Stimulated activated CD4-positive, alpha-beta T cell treated with anti-CD3 and anti-CD28 coated beads, Interleukin-4, amount 100 ng/mL, for 48 hours (primary cell): ENCODE measurements at places on chromosomes 7 and 10.

GRCh38 chr10:70007116-70007820 is 45.4 kb upstream of the MACROH2A2 start:
- no peak for DNase-seq

- no peak for DNase-seq
Observed at GRCh38 chr7:35993676-35994606, 159.1 kb upstream of the EEPD1 start.

- DNase-seq: no peak
Observed at GRCh38 chr10:70536196-70536861, 57.8 kb downstream of the PALD1 start.

GRCh38 chr7:34991938-34992840 is 45.1 kb downstream of the DPY19L1 start:
- DNase-seq: peak; percentile 34

DNA sequence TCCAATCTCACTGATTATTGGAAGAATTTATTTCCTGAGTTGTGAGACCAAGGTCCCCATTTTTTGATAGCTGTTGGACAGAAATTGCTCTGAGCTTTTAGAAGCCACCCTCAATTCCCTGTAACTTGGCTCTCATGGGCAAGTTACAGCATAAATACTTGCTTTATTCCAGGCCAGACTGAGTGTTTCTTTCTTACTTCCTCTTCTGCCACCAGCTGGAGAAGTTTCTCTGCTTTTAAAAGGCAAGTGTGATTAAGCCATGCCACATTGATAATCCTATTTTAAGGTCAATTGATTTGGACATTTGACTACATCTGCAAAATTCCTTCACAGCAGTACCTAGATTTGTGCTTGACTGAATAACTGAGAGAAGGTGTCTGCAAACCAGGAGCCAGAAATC is 14.1 kb upstream of the TAS2R41 start:
- DNase-seq: no peak

- DNase-seq: no peak
Observed at GRCh38 chr7:98399890-98400541, 874 bp downstream of the BAIAP2L1 start.

DNA sequence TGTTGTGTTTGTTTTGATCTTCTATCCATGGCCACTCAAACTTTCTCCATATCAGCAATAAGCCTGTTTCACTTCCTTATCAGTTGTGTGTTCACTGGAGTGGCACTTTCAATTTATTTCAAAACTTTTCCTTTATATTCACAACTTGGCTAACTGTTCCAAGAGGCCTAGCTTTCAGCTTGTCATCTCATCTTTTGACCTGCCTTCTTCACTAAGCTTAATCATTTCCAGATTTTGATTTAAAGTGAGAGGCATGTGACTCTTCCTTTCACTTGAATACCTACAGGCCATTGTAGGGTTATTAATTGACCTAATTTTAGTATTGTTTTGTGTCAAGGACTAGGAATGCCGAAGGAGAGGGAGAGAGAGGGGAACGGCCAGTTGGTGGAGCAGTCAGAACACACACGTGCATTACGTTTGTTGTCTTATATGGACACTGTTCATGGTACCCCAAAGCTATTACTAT is 5.5 kb upstream of the GNAT3 start:
- no peak for DNase-seq

DNA sequence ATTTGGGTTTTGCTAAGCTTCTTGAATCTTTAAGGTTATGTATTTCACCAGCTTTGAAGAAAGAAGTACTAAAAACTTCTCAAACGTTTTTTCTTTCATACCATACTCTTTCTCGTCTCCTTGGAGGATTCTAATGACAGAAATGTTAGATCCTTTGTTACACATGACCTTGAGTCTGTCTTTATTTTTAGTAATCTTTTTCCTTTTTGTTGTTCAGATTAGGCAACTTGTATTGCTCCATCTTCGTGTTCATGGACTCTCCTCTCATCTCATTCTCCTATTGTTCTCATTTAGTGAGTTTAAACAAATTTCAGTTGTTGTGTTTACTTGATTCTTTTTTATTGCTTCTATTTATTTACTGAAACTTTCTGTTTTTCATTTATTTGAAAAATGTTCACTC is 73.7 kb downstream of the WDFY4 start:
- no peak for DNase-seq

GRCh38 chr7:94940241-94940640 is 32.8 kb downstream of the PPP1R9A start:
- DNase-seq: no peak

GRCh38 chr10:23158370-23158769 is 33.7 kb upstream of the PTF1A start:
- DNase-seq: no peak

- no peak for DNase-seq
Observed at GRCh38 chr7:2003931-2004812, 228.6 kb downstream of the MAD1L1 start.

DNA sequence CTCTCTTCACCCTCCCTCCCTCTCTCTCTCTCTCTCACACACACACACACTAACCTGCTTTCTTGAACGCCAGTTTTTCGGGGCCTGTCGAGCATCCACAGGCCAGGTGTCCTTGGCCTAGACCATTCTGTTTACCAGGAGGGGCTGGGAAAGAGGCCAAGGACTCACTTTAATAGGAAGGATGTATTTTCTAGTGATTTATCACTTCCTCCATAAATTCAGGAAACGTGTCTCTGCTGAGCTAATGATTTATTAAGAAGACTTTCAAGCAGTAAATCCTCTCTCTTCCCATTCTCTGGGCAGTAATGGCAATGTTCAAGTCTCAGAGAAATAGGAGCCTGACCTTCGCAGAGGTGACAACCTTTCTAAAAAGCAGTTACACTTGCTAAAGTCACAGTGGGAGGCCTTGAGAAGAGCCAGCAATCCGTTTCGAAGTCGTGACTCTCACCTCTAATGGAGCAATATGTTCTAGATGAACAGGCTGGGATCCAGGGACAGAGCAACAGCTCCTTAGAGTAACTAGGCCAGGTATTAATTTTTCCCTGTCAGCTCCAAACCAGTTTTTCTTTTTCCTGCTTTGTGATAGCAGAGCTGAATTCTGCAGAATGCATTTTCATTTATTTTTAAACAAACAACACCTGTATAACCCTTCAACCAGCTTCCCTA is 1357.5 kb upstream of the SORCS1 start:
- no peak for DNase-seq

DNA sequence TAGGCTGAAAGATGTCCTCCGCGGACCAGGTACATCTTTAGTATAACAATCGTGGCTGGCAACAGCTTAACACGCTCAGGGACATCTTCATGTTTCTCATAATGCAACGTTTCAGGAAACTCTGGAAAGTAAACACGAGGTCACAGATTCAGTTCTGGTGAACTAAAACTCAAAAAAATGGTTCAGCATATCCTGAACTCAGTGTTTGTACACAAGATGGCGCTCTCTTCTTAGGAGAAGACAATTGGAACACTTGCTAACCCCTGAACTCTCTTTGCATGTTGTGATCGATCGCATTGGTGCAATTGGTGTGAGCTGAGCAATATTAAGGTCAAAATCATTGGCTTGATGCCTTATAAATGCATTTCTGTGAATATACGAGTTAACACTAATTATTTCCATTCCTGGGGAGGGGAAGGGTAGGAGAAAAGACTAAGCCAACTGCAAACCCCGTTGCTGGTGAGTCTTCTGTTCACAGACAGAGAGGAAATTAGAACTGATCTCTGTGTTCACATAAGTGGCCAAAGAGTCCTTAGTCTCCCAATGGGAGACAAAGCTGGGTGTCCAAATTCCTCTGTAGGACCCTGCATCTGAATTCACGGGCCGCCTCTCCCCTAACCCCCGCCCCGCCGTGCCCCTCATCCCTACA is 52.6 kb upstream of the FAM180A start:
- no peak for DNase-seq
